Thymus (tissue), 14 donors: ENCODE measurements at places on chromosomes 4 and X.
A peak's percentile ranks its signal among the peaks of the same experiment; 100 is the strongest.

DNA sequence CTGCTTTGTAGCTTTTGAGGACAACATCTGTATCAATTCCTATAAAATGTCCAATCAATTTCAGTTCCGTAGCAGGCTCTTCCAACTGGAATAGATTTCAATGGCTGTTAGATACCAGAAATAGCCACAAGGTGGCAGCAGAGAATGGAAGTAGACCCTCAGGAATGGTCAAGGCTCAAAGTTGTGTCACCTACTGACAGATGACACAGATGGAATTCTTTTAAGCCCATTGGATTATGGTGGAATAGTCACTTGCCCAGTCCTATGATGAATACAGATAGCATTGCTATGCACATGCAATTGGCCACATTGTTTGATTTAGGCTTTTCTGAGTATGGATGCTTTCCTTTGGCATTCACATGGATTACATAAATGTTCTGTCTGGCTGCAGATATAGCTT lies 130.4 kb upstream of the RADX start:
- peak; percentile 3 for DNase-seq

DNA sequence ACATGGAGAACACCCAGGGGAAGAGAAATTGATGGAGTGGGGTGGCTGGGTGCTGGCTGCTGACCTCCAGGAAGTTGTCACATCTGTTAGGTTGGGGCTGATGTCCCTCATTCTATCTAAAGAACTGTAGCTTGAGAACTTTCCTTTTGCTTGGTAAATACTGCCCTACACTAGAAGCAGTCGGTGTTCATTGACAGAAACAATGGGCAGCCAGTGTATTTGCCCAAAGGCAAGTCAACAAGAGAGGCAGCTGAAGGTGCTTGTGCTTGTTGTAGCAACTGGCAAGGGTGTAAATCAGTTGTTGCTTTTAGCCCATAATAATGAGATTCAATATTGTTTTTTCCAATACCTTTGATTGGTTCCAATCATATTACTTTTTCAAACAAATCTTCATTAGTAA lies 956 bp downstream of the TMEM154 start:
- DNase-seq = no peak

GRCh38 chr4:152590179-152591031 lies 54.5 kb upstream of the FBXW7 start:
- DNase-seq = no peak

DNA sequence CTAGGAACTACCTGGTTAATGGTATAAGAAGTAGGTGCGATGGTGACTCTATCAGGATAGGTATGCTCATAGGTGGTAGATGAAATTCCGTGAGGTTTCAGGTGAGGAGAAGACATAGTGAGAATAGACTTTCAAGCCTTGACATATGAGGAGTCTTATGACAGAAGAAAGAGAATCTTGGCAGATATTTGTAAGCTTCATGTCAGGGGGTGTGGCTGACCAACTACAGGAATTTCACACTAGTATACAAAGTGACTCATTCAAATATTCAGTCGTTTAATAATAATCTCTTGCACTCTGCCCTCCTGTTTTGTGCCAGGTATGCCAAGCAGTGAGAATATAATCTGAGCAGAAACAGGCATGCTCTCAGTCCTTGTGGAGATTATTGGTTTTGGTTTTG lies 22.8 kb downstream of the PACRGL start:
- DNase-seq = no peak

DNA sequence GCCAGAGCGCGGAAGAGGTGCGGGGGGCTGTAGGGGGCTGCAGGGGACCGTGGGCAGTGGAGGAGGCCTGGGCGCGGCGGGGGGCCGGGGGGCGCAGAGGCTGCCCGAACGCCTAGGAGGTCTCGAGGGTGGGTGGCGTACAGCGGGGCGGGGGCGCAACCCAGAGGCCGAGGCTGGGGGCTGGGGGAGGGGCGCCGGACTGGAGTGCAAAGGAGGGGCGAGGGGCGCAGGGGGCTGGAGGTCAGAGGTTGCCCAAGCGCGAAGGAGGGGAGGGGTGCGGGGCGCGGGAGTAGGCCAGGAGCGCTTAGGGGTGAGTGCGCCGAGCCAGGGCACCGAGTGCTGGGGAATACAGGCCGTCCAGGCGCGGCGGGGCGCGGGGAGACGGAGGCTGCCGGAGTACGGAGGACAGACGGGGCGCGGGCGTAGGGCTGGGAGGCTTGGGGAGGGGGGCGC lies 255 bp downstream of the GYG2 start:
- no peak for DNase-seq

GRCh38 chr4:5188130-5188529 lies 136.8 kb downstream of the STK32B start:
- DNase-seq = no peak

GRCh38 chrX:15050395-15050794 lies 177.2 kb downstream of the MOSPD2 start:
- no peak for DNase-seq

DNA sequence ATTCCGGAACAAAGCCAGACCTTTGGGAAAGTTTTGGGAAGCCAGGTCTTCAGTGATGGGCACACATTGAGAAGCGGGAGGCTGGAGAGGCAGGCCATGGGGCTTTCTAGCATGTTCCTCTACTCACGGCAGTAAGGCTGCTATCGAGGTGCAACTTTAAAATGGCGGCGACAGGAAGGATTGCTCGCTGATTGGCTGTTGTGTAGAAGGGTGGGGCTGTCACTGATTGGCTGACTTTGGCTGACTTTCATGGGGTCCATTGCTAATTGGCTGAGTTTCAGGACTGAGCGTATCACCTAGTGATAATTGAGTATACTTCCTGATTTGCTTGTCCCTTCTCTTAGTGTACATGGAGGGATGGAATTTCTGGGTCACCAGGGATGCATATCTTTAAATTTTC lies 19.7 kb upstream of the GLOD5 start:
- no peak for DNase-seq

DNA sequence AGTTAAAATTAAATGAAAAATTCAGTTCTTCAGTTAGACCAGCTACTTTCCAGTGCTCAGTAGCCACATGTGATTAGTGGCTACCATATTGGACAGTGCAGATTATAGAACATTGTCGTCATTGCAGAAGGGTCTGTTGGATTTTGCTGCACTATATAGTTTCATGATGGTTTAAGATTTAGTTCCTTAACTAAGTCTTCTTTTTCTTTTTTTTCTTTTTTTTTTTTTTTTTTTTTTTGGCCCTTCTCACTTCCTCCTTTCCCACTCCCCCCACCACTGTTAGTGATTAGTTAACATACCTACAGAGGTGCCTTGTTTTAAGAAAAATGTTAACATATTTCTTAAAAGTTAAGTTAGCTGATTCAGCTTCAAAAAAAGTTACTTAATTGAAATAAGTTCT lies 9.0 kb downstream of the RAB9A start:
- DNase-seq = no peak

DNA sequence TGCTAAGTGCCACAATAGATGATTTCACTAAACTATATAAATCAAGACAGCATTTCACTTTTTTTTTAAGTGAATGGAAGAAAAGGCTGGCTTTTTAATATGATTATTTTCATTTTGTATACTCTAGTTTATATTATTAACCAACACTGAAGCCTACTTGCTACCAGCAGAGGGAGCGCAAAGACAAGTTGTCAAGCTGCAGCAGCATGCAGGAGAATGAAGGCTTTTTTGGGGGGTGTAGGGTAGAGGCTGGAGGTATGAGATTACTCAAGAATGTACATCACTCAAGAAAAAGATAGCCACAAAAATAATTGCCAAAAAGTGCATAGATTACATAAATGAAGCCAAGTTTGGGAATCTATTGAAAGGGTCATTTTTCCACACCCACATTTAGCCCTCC lies 519.5 kb downstream of the FGF13 start:
- no peak for DNase-seq

- no peak for DNase-seq
Measured at GRCh38 chr4:30866907-30867306, 146.7 kb downstream of the PCDH7 start.

- DNase-seq = no peak
Measured at GRCh38 chr4:5899396-5899795, 6.5 kb upstream of the CRMP1 start.

DNA sequence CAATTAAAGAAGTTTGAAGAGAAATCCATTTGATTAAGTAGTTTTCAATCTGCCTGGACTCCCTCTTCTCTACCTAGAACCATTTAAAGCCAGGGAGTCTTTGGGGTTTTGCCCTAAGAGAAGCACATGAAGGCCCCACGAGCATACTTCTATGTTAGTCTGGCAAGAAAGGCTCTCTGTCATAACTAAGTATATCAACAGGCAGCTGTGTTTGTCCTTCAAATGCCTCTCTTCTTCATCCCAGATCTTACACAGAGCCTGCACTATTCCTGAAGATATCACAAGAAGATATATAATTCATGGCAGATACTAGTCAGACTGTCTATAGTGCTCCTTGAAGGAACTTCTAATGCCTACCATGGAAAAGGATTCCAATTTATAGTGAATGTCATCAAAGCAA lies 206.2 kb downstream of the PRDM5 start:
- DNase-seq = no peak

- no peak for DNase-seq
Measured at GRCh38 chrX:118761939-118762707, 34.7 kb downstream of the IL13RA1 start.

- DNase-seq = no peak
Measured at GRCh38 chr4:99885063-99885664, 9.1 kb downstream of the LAMTOR3 start.

DNA sequence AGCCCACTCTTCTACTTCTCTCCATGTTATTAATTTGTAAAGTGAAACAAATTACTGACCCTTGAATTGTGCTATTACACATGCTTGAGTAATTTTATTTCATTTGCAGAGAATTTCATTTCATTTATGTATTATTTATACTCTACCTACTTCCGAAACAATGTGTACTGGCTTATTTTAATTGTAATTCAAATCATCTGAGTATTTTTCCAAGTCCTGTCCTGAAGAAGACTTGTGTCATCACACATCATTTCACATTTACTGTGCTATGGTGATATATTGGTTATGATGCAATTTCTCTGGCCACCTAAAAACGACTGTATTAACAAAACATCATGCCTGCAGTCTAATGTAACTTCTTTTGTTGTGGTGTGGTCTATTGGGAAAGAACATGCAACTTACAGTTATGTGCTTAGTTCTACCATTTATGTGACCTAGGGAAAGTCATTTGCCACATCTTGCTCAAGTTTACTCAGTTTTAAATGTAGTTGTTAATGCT lies 384.5 kb downstream of the RPA4 start:
- DNase-seq = no peak

DNA sequence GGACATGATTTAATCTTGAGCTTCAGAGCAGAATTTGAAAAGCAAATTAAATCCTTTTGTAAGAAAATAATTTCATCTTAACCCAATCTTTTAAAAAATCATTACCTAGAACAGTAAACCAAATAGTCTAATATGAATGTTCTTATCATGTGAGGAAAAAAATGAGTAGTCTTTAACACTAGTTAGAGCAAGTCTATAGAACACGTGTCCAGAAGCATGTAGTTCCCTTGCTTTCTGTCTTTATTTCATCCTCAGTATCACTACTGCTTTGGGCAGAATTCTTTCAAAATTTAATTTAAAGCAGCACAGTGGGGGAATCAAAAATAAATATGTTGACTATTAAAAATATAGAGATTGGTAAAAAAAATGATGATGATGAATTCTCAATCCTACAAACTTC lies 2.1 kb downstream of the RBM47 start:
- DNase-seq = no peak
